Stimulated activated CD8-positive, alpha-beta memory T cell treated with anti-CD3 and anti-CD28 coated beads, Interleukin-15, amount 100 ng/mL, for 24 hours (primary cell): ENCODE measurements at places on chromosomes 2 and 18.

DNA sequence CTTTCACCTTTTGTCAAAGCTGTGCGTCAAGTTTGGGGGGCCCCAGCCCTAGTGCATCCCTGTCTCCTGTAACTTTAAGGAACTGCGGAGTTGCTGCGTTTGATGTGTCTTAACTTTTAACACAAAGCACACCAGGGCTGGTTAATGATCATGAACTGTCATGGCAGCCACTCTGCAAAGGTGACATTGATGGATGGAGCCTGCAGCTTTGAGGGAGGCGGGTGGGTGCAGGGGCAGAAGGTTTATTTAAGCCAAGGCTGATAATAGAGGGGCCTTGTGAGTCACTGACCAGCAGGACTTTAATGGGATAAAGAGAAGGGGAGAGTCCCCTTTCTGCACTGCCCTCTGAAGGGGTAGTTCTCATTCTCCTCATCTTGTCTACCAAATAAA, 190.2 kb upstream of the GATA6 start:
- no peak for DNase-seq

DNA sequence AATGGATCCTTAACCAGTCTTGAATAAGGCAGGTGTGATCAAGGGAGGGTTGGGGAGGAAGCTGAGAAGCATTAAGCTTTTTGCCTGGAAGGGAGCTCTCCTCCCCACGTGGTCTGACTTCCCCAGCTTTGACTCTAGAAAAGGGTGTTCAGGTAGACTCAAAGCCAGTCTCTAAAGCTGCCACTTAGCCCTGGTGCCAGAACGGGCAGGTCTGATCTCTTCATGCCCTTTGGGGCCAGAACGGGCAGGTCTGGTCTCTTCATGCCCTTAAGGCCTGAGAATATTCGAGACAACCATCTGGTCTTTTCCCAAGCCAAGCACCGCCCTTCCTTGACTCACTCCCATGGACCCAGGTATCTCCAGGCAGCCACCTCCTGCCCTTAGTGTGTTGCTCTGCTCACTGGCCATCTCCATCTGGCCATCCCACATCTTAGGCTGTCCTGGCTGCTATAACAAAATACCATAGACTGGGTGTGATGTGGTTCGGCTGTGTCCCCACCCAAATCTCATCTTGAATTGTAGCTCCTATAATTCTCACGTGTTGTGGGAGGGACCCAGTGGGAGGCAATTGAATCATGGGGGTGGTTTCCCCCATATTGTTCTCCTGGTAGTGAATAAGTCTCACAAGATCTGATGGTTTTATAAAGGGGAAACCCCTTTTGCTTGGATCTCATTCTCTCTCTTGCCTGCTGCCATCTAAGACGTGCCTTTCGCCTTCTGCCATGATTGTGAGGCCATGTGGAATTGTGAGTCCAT, 59.4 kb downstream of the SNORC start:
- DNase-seq, result no peak

- no peak for DNase-seq
Measured at GRCh38 chr2:149686136-149687051, 98.8 kb upstream of the MMADHC start.

DNA sequence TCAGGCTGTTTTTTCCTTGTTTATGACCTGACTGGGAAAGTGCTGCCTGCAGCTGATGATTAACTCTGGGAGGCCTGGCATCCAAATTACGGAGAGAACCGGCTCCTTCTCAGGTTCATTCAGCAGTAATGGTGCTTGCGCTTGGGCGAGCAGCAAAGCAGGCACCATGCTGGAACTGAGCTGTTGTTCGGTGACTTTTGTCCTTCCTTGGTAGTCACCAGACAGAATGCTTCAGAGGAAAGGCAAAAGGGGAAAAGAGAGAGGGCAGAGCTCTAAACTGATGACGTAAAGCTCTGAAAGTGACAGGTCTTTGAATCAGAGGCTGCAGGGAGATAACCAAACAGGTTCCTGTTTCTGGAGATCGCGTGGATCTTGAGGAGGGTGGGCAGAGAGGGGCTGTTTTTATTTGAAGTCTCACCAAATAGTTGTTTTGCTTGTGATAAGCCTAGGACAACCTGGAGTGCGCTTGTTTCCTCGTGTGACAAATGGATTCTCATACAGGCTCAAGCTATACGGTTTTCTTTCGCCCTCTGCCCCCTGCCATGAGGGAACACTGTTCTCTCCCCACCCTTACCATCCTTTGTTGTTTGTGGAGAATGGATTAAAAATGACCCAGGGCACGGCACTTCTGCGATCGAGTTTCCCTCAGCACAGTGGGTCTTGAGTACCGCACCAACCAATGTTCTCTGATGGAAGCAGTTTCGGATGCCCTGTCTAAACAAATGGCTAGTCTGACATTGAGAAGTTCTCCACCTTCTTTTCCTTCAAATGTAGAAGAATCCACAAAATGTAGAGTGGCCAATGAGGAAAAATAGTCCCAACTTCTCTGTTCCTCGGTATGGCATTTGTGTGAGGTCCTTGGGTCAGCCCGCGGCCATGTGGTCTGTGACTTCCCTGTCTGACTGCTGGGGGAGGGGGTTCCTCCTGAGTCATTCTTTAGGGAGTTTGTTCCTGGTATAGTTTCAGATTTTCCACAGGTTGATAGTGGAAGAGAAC, 1.3 kb downstream of the RASGRP3 start:
- DNase-seq, result no peak

GRCh38 chr2:67782443-67782842, 280.4 kb downstream of the C1D start:
- no peak for DNase-seq

GRCh38 chr2:143083636-143084035, 45.6 kb upstream of the ARHGAP15 start:
- DNase-seq, result no peak

GRCh38 chr2:46870051-46870839, 45.4 kb downstream of the MCFD2 start:
- no peak for DNase-seq

DNA sequence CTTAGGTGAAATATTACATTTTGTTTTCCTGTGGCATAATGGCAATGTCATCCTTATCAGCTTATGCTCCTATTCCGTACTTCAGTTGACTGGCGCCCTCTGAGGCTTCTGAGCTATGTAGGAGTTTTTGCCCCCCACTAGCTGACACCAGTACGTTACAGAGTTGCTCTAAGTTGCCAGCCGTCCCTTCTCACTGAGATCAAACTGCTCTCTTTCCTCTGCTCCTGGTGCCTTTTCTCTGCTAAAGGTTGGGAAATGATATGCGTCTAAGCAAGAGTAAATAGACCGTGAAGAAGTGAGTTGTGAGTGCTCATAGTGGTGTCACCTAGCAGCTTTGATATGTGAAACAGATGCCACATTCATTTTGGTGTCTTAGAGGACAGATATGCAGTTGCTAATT, 99.2 kb downstream of the RAPGEF4 start:
- no peak for DNase-seq

DNA sequence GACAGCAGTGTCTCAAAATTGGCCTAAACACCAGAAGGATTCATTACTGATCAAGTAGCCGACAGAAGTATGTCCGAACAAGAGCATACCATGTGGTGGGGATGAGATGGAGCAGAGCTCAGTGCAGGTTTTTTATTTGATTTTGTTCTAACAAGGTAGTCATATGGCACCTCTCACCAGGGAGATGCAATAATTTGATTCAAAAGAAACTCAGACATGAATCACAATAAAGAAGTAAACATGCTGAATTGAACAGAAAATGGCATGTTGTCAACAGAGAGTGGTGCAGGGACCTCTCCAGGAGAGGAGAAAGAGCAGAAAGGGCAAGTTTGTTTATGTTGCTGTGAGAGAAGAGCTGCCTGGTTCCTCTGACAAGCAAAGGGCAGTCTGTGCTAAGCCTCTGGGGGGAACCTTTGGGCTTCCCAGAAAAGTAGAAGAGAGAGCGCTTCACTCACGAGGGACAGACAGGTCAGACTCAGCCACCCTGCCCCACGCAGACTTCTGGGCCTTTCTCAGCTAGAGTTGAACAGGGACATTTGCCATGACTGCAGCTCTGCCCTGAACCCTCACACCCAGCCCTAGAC, 351.3 kb upstream of the RAB12 start:
- DNase-seq, result no peak

GRCh38 chr2:190271783-190272456, 47.7 kb downstream of the HIBCH start:
- DNase-seq, result no peak
